Stimulated activated CD8-positive, alpha-beta memory T cell treated with anti-CD3 and anti-CD28 coated beads, Interleukin-4, amount 100 ng/mL, for 1 hour (primary cell): ENCODE measurements at places on chromosomes 4 and X.

DNA sequence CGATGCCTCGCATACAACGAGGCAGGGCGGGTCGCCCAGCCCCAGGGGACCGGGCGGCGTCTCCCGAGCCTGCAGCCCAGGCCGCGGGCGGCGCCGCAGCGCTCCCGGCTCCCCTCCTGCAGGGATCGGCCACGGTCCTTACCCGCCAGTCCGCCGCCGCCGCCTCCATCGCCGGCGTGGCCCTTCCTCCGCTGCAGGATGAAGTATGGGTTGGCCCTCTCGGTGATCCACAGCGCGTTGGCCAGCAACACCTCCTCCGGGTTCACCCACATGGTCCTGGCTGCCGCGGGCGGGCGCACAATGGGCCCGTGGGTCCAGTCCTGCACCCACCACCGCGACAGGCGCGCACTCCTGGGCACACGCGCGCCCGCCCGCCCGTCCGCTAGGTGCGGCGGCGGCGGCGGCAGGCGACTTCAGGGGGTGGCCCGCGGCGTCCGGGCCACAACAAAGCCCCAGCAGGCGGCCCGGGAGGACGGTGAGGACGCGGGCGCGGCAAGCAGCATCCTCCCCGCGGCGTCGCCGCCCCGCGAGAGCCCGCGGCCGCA is 339 bp downstream of the TBC1D9 start:
- no peak for DNase-seq

DNA sequence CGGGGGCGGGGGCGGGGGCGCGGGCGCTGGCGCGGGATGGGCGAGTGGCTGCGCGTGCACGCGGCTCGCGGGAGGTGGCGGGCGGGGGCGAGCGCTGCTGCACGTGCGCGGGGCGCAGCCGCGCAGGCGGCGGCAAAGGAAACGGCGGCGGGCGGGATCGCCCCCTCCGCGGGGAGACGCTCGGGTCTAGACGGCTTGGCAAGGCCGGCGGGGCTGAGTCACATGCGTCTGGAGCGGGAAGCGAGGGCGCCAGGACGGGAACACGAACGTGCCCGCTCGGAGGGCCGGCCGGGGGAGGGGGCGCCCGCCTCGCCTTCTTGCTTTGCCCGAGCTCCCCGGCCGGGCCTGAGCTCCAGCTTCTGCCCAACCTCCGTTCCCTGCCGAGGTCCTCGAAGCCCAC is 4.3 kb upstream of the HAUS7 start:
- peak; percentile 10 for DNase-seq

GRCh38 chrX:70826715-70827114 is 81.8 kb downstream of the TEX11 start:
- no peak for DNase-seq

- DNase-seq, result no peak
Measured at GRCh38 chrX:125236955-125237354, 82.7 kb upstream of the TEX13C start.

DNA sequence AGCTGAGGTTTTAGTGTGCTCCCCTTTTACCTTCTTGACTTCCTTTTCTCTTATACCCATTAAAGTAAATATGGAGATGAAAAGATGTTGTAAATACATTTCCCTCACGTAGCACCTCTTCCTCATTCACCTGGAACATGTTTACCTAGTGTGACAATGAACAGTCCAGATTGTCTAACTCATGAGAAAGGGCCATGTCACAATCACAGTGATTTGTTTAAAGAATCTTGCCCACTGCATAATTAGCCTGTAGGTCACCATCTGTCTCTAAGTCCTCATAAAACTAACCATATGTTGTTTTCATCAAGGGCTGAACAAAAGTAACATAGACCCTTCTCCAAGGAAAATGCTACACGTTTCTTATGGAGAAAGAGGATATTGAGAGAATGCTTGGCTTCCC is 85.7 kb downstream of the TSPAN5 start:
- DNase-seq, result no peak

- DNase-seq, result no peak
Measured at GRCh38 chrX:105461016-105461415, 240.5 kb upstream of the TEX13A start.

DNA sequence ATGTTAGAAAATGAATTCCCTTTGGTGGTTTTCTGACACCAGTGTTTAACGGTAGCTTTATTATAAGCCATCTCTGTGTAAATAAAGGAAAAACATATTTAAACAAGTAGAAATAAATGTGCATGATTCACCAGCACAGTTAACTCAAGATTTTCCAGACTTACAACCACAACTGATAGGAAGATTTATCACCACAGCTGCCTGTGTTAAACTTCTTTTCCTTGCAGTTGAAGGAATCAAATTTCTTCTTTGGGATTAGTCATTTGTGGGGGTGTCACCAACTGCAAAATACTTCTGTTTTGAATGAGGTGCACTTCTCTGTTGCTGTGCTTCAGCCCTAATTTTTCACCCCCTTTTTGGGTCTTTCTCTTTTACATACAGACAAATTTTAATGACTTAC is 128.1 kb upstream of the STK26 start:
- DNase-seq, result no peak

GRCh38 chr4:79862821-79863220 is 210.2 kb downstream of the ANTXR2 start:
- no peak for DNase-seq

DNA sequence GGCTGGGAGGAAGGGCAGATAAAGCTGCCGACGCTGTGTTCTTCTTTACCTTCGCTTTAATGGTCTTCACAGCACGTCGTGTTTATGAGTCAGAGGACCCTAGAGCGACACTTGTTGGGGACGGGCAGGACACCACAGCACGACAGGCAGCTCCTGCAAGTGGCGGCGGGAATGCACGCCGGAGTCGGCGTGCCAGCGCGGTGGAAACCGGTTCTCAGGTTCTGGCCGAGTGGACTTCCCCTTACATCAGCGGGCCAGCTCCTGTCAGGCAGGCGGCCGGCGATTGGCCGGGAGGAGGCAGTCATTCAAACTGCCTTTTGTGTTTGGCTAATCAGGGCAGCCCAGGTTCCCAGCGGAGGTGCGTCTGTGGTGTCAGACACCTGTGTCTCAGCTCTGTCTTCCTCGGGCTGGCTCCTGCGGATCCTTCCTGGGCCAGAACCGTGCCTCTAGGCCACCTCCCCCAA is 150.9 kb downstream of the SHROOM3 start:
- no peak for DNase-seq

- DNase-seq, result no peak
Measured at GRCh38 chr4:11596989-11597388, 168.3 kb upstream of the HS3ST1 start.

- DNase-seq, result no peak
Measured at GRCh38 chr4:156690572-156690971, 281.0 kb downstream of the PDGFC start.

DNA sequence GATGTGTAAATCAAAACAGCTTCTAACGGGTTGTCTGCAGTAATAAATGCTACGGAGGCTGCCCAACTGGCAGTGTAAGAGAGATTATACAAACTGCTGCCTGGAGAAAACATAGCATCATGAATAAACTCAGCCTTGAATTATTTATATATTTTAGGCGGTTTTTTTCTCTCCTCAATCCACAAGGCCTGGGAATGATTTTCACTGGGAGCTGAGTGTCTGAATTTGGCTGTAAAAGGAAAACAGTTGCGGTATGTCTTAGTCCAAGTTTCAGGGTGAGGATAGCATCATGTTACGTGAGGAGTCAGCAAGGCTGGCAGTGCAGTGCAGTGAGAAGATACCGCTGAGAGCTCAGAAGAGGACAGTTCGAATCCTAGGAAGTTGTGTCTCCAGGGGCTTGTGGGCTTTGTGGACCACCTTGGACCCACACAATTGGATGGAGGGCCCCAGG is 291.5 kb upstream of the BOD1L1 start:
- DNase-seq, result no peak

GRCh38 chr4:20317424-20317985 is 65.8 kb downstream of the SLIT2 start:
- DNase-seq, result no peak

DNA sequence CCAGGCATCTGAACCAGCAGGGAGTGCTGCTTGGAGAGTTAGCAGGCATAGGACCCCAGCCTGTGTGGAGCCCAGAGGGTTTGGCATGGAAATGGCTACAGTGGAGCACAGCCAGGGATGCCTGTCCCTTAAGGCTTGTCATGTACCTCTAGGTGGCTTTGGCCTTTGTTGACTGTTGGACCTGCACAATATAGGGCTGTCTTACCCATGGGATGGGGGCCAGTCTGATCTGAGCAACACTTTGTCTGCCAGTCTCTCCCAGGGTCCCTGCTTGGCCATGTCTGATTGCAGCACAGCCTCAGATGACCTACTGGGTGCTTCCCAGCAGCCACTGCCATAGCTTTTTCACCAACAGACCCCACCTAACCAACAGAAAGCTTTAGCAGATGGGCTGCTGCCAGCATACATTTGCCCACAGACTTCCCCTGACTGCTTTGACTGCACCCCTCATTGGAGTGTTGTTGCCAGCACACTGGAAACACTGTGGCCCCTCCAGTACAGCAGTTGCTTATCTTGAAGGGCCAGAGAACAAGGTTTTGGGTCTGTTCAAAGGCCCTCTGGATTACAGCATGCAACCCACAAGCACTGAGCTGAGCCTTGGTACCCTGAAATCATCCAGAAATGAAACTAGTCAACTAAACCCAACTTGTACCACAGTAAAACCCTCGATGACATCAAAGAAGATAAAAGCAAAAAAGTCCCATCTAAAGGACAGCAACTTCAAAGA is 22.1 kb downstream of the ANAPC10 start:
- no peak for DNase-seq

- no peak for DNase-seq
Measured at GRCh38 chr4:37719021-37719420, 32.8 kb upstream of the RELL1 start.
